ENCODE measurements at places on chromosomes 16 and 17.

GRCh38 chr17:75979705-75980187 lies 706 bp downstream of the TEN1 start:
- DNase-seq: no peak

- no peak for DNase-seq
Measured at GRCh38 chr17:68540981-68541380, 28.8 kb downstream of the PRKAR1A start.

- no peak for DNase-seq
Measured at GRCh38 chr16:14196011-14196410, 124.9 kb downstream of the MRTFB start.

DNA sequence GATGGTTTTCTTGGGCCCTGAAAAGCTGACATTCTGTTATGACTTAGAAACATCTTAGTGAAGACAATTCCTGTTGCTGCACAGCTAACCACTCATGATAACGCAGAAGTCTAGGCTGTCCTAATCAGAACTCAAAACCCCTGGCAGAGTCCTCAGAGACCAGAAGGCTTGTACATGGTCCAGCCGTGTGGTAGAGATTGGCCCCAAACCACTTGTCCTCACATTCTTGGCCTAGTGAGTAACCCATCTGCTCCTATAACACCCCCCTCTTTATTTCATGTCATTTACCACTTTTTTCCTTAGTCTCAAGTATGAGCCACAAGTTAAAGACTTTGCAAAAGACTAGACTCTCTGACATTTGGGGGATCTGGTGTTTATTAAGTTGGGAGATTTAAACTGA lies 116.5 kb upstream of the ADAMTS18 start:
- DNase-seq: no peak

- DNase-seq: no peak
Measured at GRCh38 chr16:11245988-11246387, 10.0 kb downstream of the SOCS1 start.

- DNase-seq: no peak
Measured at GRCh38 chr17:81046770-81047359, 11.9 kb downstream of the BAIAP2 start.

GRCh38 chr16:66418165-66418962 lies 8.7 kb upstream of the BEAN1 start:
- no peak for DNase-seq

DNA sequence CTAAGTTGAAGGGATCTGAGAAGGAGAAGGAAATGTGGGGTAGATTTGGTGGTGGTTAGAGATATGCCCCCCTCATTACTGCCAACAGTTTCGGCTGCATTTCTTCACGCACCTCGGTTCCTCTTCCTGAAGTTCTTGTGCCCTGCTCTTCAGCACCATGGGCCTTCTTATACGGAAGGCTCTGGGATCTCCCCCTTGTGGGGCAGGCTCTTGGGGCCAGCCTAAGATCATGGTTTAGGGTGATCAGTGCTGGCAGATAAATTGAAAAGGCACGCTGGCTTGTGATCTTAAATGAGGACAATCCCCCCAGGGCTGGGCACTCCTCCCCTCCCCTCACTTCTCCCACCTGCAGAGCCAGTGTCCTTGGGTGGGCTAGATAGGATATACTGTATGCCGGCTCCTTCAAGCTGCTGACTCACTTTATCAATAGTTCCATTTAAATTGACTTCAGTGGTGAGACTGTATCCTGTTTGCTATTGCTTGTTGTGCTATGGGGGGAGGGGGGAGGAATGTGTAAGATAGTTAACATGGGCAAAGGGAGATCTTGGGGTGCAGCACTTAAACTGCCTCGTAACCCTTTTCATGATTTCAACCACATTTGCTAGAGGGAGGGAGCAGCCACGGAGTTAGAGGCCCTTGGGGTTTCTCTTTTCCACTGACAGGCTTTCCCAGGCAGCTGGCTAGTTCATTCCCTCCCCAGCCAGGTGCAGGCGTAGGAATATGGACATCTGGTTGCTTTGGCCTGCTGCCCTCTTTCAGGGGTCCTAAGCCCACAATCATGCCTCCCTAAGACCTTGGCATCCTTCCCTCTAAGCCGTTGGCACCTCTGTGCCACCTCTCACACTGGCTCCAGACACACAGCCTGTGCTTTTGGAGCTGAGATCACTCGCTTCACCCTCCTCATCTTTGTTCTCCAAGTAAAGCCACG lies 28.3 kb downstream of the STH start:
- no peak for DNase-seq

DNA sequence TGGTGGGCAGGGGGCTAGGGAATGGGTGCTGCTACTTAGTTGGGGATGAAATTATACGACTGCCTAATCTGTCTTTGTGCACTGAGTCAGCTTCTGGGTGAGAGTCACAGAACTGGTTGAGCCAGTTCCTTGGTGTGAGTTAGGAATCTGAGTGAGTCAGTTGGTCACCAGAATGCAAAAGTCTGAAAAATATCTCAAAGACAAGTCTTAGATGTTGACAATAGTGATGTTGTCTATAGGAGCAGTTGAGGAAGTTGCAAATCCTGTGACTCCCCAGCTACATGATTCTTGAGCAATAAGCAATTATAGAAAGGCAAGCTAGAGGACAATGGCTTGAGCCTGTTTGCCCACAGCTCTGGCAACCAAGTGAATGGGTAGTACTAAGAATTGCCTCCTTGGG lies 399.2 kb downstream of the CNTNAP4 start:
- no peak for DNase-seq

DNA sequence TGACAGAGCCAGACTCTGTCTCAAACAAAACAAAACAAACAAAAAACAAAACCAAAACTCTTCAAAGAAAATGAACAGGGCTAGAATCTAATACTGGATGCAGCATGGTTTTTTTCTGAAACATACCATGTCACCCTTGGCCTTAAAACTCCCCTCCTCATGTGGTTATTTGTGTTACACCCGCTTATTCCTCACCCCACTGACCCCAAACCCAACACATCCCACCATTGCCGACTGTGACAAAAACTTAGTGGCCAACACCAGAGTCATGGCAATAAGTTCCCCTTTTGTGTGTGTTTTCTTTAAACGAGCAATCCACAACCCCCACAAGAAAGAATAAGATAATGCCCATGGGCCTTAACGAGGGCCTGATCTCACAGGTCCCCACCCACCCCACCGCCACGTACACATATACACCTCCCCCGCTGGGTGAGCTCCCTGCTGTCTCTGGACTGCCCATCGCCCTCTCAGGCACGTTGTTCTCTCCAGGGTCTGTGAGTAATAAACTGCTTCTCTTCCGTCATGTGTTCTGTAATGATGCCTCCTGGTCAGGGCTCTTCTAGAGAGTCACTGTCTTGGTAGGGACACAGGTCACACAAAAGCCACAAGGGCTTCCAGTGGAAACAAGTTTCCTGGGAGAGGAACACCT lies 16.8 kb upstream of the ENGASE start:
- no peak for DNase-seq

DNA sequence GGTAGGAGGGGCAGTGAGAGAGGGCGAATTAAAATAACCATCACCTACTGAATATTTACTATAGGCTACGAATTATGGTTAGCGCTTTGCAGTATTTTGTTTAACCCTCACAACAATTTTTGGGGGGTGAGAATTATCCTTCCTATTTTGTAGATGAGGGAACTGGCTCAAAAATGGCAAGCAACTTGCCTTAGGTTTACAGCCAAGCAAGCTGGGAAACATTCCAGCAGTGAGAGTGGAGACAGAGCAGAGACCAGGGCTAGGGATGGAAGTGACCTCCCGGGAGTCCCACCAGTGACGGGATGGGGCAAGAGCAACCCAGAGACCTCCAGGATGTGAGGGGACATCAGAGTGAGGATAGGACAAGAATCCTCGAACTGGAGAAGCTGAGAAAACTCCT lies 352 bp upstream of the VMO1 start:
- no peak for DNase-seq

GRCh38 chr17:81380666-81381518 lies 14.4 kb upstream of the BAHCC1 start:
- DNase-seq: no peak

- DNase-seq: no peak
Measured at GRCh38 chr17:31385428-31386285, 5.8 kb upstream of the RAB11FIP4 start.

DNA sequence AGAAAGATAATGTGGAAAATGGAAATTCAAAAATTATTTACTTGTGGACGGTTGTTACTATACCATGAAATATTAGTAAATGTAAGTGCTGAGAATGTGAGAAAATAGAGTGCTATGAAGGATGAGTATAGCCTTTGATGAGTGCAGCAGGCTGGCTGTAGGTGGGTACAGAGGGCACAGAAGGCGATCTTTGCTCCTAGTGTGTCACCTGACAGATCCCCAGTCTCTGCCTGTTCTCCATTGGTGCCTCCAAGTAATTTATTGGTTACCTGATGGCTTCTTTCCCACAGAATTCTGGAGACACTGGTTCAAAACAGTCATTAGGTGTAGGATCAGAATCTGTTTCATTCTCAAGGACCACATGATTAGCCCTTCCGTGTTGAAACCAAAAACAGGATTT lies 28.9 kb downstream of the ABCA9 start:
- DNase-seq: no peak

DNA sequence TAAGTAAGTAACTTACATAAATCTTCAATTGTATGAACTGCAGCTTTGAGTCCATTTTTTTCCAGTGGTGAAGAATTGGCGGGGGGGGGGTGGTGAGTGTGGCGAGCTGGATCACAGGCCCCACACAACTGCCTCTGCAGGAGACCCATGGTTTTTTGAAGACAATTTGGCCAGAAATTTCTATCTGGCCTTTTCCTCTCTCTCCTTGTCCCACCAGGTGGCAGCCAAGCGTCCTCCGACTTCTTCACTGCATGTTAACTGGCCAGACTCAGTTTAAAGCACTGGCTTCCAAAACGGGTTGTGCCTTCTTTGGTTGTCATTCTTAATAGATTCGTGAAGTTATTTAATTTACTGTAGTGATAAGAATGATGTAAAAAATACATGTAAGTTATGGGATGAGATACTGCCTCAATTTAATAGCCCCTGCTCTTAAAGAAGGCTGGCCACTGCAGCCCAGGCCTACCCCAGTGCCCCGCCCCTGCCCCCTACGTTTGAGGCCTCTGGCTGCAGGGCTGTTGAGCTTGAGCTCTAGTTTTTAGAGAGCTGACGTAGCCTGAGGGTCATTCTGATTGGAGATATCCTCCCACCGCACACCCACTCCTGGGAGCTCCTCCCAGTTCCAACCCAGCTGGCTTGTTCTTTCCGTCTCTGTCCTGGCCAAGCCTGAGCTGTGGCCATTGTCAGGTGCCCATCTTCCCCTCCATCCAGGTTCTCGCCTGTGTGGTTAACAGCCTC lies 36.4 kb downstream of the AKAP1 start:
- no peak for DNase-seq

DNA sequence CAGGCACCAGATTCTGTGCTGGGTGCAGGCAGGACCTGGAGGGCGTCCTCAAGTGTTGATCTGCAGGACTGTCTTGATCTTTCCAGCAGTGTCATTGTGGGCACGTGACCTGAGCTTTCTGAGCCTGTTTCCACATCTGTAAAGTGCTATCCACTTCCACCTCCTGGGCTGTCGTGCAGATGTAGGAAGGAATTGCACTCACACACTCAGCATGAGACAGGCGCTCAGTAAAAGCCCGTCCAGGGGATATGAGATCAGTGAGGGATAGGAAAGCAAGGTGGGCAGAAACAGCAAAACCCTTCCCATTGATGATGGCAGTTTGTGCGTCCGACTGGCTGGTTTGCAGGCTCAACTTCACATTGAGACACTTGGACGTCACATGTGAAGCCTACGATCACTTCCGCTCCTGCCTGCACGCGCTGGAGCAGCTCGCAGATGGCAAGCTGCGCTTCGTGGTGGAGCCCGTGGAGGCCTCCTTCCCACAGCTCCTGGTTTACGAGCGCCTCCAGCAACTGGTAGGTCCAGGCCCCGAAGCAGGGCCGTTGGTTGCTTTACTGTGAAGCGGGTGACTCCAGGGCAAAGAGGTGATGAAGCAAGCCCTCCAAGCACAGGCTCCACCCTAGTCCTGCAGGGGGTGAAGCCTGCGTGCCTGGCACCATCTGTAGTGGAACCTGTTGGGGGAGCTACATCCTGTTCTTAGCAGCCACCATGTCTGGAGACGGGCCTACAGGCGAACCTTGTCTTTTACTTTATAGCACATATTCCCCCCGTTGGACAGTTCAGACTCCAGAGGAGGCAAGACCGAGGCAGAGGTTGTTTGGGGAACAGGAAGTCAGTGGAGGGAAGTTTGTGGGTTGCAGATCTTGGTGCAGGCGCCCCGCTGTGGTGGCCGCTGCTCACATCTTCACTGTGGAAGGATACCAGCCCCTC lies 23.0 kb downstream of the METTL22 start:
- DNase-seq: no peak

DNA sequence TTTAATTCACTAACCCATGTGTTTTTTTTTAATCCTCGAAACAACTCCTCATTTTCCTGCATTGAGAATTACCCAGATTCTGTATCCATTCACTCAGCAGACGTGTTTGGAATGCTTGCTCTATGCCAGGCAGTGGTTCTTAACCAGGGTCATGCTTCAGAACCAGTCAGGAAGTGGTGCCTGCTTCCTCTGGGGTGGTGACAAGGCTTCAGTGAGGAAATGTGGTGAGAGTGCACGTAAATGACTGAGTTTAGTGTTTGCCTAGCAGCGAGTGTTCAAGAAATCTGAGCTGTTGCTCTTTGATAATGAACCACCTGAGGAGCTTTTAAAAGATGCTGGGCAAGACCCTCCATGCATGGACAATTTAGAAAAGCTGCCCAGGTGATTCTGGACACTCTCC lies 9.9 kb downstream of the ZFP90 start:
- no peak for DNase-seq

- no peak for DNase-seq
Measured at GRCh38 chr17:19017804-19018599, 13.4 kb upstream of the FAM83G start.

- no peak for DNase-seq
Measured at GRCh38 chr17:69961501-69962145, 113.4 kb upstream of the KCNJ16 start.

DNA sequence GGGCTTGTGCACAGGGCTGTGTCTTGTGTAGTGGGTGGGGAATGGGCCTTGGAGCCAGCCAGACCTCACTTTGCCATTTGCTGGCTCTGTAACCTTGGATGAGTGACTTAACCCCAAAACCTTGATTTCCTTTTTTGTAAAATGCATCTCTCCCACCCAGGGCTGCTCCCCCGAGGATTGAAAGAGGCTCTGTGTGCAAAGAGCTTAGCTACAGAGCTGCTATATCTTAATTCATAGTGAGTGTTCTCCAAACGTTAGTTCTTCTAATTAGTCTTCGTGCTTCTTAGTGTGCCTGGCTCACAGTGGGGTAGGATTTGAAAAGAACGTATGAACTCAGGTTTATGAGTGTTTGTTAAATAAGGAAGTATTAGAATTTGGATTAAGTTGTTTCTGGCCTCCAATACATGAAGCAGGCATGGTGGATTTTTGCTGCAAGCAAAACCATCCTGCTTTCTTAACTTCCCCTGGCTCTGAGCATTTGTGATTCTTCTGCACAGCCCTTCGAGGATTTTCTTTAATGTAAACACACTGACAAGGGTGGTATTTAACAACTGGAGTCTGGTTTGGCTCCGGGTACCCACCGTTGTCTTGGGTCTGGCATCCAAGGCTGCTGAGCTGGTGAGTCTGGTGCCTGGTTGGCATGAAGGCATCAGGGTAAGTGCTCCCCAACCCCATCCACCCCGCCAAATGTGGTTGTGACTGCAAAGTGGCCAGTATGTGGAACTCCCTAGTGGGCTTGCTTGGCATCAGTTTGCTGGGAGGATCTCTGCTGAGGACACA lies 29.7 kb downstream of the KSR1 start:
- no peak for DNase-seq

Measured in activated CD8-positive, alpha-beta memory T cell treated with anti-CD3 and anti-CD28 coated beads, Interleukin-2, amount 50 U/mL, for 4 hours (primary cell).